ENCODE measurements at places on chromosomes 12 and 14. TPM values are rescaled to one million over a fixed set of nuclear protein-coding genes. Genes with fewer than 3 reads are reported as not detected.
A peak's percentile ranks its signal among the peaks of the same experiment; 100 is the strongest.

Gene PAPLN
- total RNA-seq: 0.22 TPM

- DNase-seq: peak; percentile 55
Measured at GRCh38 chr12:101945369-101946232, 68.2 kb downstream of the DRAM1 start.

- DNase-seq: peak; percentile 42
Measured at GRCh38 chr12:46674800-46675199, 151.0 kb downstream of the SLC38A4 start.

GRCh38 chr14:27392153-27392552 lies 794.3 kb upstream of the NOVA1 start:
- DNase-seq: peak; percentile 0

GRCh38 chr12:92729773-92730305 lies 27.1 kb downstream of the PLEKHG7 start:
- no peak for DNase-seq

- no peak for DNase-seq
Measured at GRCh38 chr14:53380867-53381225, 227.7 kb upstream of the DDHD1 start.

DNA sequence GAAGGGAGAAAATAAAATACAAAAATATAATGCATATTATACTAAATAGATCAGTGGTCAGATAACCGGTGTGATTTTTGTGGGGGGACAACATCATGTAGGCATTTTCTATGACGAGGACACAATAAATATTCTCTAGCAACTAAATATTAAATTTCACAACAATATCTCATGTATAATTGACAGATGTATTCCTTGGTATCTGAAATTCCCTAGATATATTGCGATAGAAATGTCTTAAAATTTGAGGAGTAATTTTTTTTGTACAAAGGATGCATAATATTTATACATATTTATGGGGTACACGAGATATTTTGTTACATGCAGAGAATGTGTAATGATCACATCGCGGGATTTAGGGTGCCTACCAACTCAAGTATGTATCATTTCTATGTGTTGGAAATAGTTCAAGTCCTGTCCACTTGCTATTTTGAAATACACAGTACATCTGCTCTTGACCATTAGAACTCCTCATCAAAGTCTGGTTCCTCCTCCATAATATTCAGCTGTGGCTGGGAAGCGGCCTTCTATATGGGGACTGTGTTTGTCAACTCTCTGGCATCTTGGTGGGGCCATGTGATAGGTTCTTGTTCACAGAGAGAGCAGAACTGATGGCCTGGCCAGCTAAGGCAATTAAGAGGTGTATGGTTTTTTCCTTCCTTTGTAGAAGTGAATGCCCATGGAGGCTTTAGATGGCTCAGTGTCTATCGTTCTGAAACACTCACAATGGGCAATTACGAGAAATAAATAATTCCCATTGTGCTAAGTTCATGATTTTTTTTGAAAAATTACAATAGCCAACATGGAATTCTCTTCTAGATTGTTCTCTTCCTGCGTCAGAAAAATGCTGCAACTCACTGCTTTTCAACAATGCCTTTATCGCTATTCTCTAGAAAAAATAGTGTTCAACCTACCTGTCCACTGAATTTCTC lies 8.8 kb downstream of the A2M start:
- DNase-seq: no peak

GRCh38 chr12:92877904-92878303 lies 51.2 kb downstream of the EEA1 start:
- no peak for DNase-seq

- DNase-seq: no peak
Measured at GRCh38 chr12:78566456-78566855, 298.1 kb upstream of the SYT1 start.

- DNase-seq: no peak
Measured at GRCh38 chr14:63483315-63483714, 59.9 kb downstream of the PPP2R5E start.

Gene IL26
- not detected for total RNA-seq

DNA sequence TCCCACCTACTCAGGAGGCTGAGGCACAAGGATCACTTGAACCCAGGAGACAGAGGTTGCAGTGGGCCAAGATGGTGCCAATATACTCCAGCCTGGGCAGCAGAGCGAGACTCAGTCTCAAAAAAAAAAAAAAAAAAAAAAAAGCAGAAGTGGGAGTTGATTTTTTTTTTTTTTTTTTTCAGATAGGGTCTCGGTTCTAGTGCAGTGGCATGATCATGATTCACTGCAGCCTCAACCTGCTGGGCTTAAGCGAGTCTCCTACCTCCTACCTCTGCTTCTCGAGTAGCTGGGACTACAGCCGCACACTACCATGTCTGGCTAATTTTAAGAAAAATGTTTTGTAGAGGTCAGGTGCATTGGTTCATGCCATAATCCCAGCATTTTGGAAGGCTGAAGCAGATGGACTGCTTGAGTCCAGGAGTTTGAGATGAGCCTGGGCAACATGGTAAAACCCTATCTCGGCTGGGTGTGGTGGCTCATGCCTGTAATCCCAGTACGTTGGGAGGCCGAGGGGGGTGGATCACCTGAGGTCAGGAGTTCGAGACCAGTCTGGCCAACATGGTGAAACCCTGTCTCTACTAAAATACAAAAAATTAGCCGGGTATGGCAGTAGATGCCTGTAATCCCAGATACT lies 16.3 kb upstream of the HSP90AA1 start:
- DNase-seq: no peak

- peak; percentile 97 for DNase-seq
Measured at GRCh38 chr14:52044791-52045522, 23.9 kb downstream of the NID2 start.

DNA sequence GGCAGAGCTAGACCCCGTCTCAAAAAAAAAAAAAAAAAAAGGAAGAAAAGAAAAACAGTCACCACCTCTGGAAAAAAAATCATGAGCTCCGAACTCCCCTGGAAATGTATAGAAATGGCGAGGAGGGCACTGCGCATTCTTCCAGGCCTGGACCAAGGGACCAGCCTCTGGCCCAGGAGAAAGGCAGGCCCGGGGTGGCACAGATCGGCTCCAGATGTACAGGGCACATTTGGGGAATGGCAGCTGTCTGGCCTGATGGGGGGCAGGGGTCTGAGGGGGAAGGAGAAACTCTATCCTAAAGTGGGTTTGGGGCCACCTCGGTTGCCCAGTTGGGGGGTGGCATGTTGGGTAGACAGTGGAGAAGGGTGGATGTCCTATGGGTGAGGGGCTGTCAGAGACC lies 46.0 kb upstream of the EML1 start:
- no peak for DNase-seq

Gene KRT4
- 0.22 TPM for total RNA-seq

DNA sequence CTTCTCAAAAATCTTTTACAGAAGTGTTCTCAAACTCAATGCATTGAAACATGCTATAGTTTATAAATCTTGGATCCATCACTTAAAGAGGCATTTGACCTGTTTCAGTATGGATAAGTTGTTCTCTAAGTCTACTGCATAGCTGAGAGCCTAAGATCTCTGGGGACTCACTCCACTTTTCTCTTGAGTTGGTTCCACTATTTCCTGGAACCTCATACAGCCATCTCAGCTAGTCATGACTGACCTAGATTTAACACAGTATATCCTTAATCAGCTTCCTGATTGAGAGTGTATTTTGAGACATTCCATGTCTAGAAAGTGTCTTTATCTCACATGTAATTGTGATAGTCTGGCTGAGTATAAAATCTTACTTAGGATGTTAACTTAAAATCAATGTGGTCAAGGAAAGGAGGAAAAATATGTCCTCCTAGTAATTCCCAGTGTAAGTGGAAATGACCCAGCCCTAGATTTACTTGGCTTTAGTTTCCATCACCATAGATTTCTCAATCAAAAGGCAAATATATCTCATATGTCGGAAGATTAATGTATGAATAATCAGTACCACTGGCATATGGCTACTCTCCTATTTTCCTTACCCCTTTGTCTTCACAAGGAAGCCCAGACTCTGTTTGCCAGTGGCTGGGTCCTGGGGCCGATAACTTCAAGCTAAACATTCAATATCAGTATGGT lies 61.9 kb downstream of the KICS2 start:
- peak; percentile 60 for DNase-seq

DNA sequence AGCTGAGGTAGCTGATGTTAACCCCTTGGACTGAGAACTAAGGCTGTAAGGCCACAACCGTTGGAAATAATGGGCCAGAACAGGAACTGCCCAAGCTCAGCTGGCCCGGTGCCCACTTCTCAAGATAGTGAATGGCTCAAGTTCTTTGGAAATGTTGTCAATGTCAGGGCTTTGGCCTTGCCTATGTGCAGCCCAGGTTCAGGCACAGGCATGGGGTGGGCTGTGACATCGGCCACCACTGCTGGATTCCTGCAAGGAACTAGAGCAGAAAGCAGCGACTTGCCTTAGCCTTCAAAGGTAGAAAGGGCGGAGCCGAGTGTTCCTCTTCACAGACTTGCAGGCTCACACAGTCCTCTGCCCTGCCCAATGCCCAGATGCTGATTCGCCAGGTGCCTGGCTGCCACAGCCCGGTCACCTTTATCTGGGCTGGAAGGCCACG lies 291.2 kb downstream of the ZFP36L1 start:
- no peak for DNase-seq

Gene CCDC59
- 49.9 TPM for total RNA-seq

DNA sequence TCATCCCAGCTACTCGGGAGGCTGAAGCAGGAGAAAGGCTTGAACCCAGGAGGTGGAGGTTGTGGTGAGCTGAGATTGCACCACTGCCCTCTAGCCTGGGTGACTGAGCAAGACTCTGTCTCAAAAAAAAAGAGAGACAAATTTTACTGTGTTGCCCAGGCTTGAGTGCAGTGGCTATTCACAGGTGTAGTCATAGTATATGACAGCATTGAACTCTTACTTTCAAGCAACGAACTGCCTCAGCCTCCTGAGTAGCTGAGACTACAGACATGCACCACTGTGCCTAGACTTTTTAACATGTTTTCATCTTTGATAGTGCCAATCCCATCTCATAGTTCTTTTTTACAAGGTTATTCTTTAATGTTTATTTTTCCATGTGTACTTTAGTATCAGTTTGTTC lies 13.7 kb downstream of the ARID2 start:
- no peak for DNase-seq

Gene MIP
- not detected for total RNA-seq

Gene LUM
- 556 TPM for total RNA-seq

Gene CLMN
- total RNA-seq: 0.76 TPM

- DNase-seq: no peak
Measured at GRCh38 chr12:52346593-52346992, 20.7 kb downstream of the KRT85 start.

- peak; percentile 17 for DNase-seq
Measured at GRCh38 chr14:57652769-57653168, 159.1 kb upstream of the CCDC198 start.

DNA sequence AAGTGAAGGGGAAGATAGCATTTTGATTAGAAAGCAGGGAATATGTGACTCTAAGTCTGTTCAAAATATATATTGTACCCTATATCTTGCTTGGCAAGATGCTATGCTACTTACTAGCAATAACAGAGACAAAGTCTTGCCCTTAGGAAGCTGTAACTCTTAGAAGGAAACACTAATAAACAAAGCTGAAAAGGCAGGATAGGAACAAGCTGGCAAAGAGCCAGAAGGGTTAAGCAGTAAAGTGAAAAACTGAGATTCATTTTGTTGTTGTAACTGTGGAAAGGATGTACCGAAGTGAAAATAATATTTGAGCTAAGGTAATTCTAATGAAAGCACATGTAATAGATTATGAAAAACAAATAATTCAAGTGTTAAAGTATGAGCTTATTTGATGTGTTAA lies 527.1 kb upstream of the FLRT2 start:
- peak; percentile 4 for DNase-seq

Gene ART4
- total RNA-seq: not detected

Gene LHX5
- total RNA-seq: not detected

Gene SSTR1
- 17.6 TPM for total RNA-seq

DNA sequence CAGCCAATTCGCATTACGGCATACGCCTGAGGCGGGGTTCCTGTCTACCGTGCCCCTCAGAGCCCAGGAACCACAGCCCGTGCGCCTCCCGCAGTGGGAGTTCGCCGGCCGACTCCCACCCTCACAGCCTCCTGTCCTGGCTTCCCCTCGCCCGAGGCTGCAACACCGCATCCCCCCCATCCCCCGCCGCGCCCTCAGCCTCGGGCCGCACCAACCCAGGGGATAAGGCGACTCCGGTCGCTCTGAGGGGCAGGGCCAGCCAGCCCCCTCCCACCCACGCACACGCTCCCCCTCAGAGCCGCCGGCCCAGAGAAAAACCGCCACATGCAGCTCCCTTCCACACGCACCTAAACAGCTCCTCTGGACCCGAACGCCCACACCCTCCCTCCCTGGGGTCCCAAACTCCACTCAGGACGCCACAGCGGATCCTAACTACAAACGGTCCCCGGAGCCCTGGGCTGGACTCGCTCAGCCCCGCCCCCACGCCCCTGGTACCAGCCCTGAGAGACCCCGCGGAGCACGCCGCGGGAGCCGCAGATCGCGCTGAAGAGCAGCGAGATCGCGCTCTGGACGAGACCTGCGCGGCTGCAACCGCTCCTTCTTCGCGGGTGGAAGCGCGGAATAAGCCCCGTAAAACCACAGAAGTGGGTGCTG lies at the start of gene C14orf39:
Gene C14orf39, minus strand, starts transcription at position 466 of the 654 bp plus-strand sequence. CDS start 985 bp downstream, outside the sequence.
- peak; percentile 38 for DNase-seq

DNA sequence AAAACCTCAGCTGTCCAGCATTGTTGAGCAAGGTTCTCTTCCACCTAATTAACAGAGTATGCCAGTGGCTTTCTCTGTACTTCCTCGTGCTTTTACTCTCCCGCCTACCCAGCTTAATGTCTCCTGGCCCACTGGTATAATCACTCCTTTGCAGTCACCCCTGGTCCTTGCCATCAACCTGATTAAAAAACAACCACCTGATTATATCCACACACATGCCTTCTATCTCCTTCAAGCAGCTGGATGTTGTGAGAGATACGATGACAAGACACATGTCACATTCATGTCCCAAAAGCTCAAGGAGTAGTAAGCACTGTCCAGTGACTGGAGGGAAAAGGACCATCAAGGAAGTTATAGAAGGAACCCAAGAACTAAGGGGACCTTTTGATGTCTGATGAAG lies 241.3 kb upstream of the GRIP1 start:
- no peak for DNase-seq

- no peak for DNase-seq
Measured at GRCh38 chr12:211639-212414, 2.1 kb downstream of the SLC6A12 start.

GRCh38 chr14:35140718-35141581 lies 18.6 kb downstream of the PRORP start:
- DNase-seq: peak; percentile 59

DNA sequence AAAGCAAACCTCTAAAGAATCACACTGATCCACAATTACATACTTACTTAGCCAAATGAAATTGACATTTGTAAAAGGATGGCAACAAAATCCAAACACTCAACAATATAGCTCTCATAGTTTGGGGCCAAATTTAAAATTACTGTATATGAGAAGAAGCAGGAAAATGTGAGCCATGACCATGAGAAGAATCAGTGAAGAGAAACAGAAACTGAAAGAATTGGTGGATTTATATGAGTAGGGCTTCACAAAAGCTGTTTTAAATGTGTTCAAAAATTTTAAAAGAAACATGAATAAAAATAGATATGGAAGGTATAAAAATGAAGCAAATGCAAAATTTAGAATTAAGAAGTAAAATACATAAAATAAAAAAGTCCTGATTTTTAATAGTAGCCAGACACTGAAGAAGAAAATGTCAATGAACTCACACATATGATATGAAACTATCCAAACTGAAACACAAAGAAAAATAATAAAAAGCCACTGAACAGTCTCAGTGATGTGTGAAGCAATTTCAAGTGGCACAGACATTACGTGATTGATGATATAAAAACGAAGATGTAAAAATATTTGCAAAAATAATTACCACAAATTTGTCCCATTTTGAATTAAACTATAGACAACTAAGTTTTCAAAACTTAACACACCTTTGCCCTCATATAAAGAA lies 87.9 kb upstream of the MDGA2 start:
- no peak for DNase-seq

- DNase-seq: peak; percentile 68
Measured at GRCh38 chr14:104723651-104724406, at the start of gene ADSS1. ADSS1 (plus strand) TSS chr14:104724229; CDS start chr14:104724271, 42 bp downstream.
